ENCODE measurements at places on chromosomes 11 and 22. TPM values are rescaled to one million over a fixed set of nuclear protein-coding genes. Genes with fewer than 3 reads are reported as not detected.

Gene UBTFL1
- total RNA-seq = not detected

Gene TRIM34
- 17.1 TPM for total RNA-seq

Gene CCND1
- total RNA-seq = 78.8 TPM

Gene ALKBH3
- total RNA-seq = 30.2 TPM

Gene IFITM2
- total RNA-seq = 14.8 TPM

Gene SAA1
- total RNA-seq = not detected

Gene APOL2
- total RNA-seq = 35.5 TPM

Gene TREH
- not detected for total RNA-seq

Gene GGT5
- total RNA-seq = 3.4 TPM

Gene CRYBB3
- total RNA-seq = not detected

Gene KCNJ11
- 1.4 TPM for total RNA-seq

Gene DCUN1D5
- total RNA-seq = 27.2 TPM

Gene CD3D
- 0.69 TPM for total RNA-seq

Gene LGALS12
- total RNA-seq = 0.48 TPM

Gene APOL4
- 33.9 TPM for total RNA-seq

Gene CENPM
- total RNA-seq = 6.2 TPM

Gene TEF
- total RNA-seq = 9.0 TPM

Gene OR8D4
- 0.21 TPM for total RNA-seq

Gene BBOX1
- 0.74 TPM for total RNA-seq

Gene MGAT3
- 4.2 TPM for total RNA-seq

Gene EHBP1L1
- 45.9 TPM for total RNA-seq

Gene WNT7B
- 3.1 TPM for total RNA-seq

Gene ARSA
- 8.7 TPM for total RNA-seq

Gene CRYAB
- 21.3 TPM for total RNA-seq

Gene OR5M10
- total RNA-seq = not detected

Gene SMIM35
- not detected for total RNA-seq

Gene ACR
- not detected for total RNA-seq

Gene SNX32
- 0.85 TPM for total RNA-seq

Gene ANO5
- total RNA-seq = 15.4 TPM

Gene CDC42BPG
- 4.3 TPM for total RNA-seq

Gene MS4A3
- 0.69 TPM for total RNA-seq

Gene PTPRCAP
- total RNA-seq = 1.2 TPM

Gene POU2AF3
- total RNA-seq = 2.5 TPM

Gene ART1
- not detected for total RNA-seq

Gene MPPED2
- total RNA-seq = 25.7 TPM

Gene APOBEC3H
- total RNA-seq = not detected

Gene IL17REL
- total RNA-seq = not detected

Gene ZFPL1
- 14.6 TPM for total RNA-seq

Gene OR52E2
- not detected for total RNA-seq

Gene BUD13
- total RNA-seq = 13.5 TPM

Gene SLC6A5
- not detected for total RNA-seq

Gene HEPHL1
- total RNA-seq = not detected
